ENCODE measurements at places on chromosomes 5 and 9.

GRCh38 chr5:56412601-56413379 lies 179.7 kb upstream of the ANKRD55 start:
- DNase-seq = peak; percentile 21

- DNase-seq = peak; percentile 97
These were observed 19.7 kb upstream of the GARNL3 start for GRCh38 chr9:127244609-127245601.

DNA sequence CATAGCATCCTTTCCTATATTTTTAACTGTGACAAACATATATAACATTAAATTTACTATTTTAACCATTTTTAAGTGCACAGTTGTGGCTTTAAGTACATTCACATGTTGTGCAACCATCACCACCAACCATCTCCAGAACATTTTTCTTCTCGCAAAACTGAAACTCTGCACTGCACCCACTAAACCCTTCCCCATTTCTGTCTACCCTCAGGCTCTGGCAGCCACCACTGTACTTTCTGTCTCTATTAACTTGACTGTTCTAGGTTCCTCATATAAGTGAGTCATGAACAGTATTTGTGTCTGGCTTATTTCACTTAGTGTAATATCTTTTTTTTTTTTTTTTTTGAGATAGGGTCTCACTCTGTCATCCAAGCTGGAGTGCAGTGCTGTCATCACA lies 25.5 kb downstream of the KCNMB1 start:
- DNase-seq = no peak

- DNase-seq = no peak
These were observed 46.2 kb downstream of the LIX1 start for GRCh38 chr5:97096191-97096590.

DNA sequence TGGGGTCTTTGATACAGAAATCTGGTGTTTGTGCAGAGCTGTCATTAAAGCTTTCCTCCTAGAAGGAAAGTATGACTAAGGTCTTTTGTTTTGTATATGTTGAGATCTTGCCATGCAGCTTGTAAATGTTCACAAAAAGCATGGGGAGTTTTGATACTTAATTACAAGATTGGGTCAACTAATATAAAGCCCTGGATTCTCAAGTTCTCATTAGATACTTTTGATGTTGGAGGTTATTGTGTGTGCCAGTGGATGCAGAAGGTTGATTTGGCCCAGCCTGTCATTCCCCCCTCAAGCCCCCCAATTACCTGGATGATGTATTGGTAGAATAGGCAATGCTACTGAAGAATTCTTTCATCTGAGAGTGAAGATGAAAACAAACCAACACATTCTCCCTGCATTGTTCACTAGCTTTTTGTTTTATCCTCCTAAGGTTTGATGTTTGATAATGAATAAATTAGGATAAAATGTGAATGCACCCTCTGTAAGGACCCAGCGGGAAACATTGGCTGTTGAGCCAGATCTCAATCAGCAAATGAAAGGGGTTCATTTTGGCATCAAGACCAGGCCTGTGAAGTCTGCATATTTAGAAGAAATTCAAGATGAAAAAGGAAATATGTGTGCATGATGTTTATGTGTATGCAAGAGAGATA lies 61.9 kb upstream of the ADAMTS19 start:
- no peak for DNase-seq

- no peak for DNase-seq
These were observed 49.5 kb downstream of the AMBP start for GRCh38 chr9:114028646-114029045.

Data from CD4-positive, alpha-beta T cell treated with Interleukin-17A for 4 hours (primary cell).